ENCODE measurements at places on chromosomes 1 and 21. TPM values are rescaled to one million over a fixed set of nuclear protein-coding genes. Genes with fewer than 3 reads are reported as not detected.

DNA sequence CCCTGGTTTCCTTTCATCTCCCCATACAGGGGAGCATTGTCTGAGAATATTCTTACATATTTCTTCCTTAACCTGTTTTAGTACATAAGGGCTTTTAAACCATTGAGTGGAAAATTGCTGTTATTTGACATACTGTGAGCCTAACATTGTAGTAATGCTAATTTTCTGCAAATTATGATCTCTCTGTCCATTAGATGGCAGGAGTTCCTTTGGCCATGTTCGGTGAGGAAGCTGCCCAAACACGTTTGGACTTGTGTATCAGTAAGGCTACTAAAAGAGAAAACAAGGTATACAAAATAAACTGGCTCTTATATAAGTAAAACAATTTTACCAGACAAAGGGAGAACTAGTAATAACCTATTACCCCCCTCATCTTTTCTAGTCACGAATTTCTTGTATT, 29.2 kb downstream of the CDC7 start:
- peak; percentile 43 for DNase-seq

DNA sequence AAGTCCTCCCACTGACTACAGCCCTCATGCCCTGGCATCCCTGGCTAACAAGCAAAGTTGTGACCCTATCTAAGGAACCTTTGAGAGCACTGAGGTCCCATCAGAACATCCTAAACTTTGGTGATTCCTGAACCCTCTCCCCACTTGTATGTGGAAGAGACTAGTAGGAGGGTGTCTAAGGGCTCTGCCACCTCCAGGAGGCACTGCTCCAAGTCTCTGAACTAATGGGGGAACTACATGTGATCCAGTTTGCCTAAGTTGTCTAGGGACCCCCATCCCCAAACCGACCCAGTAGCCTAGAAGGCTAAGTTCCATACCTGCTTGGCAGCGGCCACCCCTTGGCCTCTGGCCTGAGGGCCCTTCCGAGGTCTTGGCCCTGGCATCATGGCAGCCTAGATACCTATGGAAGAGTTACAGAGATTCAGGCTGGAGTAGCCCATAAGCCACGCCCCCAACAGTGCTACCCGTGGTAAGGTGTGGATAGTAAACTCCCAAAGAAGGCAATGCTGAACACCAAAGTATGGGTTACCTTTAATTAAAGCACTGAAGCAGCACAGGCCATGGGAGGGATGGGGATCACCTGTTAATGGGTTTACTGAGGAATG, 1.7 kb downstream of the CC2D1B start:
- DNase-seq = no peak

DNA sequence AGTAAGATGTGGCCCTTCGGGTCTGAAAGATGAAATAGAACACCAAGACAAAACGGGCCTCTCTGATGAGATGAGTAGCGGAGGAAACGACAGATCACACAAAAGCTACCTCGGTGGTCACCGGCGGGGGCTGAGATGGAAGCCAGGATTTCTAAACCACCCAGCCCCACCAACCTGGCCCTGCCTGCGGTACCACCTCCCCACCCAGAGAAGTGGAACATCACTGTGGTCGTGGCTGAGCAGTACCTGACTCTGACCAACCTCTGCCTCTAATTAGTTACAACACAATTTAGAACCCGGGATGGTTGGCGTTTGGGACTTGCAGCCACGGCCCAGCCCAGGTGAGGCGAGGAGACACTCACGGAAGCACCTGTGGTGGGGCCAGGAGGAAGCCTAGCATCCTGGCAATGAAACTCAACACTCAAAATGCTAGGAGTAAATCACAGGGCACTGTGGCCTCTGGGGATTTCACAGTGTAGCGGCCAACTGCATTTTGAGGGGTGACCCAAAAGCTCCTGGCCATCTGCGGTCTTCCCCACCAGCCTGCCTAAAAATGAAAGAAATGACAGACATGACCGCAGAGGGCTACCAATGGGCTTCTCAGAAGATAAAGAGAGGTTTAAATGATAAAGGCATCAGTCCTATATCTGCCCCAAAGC, 73.4 kb downstream of the ITPKB start:
- no peak for DNase-seq

GRCh38 chr21:35924714-35925301, 135.5 kb downstream of the SETD4 start:
- DNase-seq = peak; percentile 36

- no peak for DNase-seq
Measured at GRCh38 chr21:28485301-28486022, 507.2 kb downstream of the LTN1 start.

DNA sequence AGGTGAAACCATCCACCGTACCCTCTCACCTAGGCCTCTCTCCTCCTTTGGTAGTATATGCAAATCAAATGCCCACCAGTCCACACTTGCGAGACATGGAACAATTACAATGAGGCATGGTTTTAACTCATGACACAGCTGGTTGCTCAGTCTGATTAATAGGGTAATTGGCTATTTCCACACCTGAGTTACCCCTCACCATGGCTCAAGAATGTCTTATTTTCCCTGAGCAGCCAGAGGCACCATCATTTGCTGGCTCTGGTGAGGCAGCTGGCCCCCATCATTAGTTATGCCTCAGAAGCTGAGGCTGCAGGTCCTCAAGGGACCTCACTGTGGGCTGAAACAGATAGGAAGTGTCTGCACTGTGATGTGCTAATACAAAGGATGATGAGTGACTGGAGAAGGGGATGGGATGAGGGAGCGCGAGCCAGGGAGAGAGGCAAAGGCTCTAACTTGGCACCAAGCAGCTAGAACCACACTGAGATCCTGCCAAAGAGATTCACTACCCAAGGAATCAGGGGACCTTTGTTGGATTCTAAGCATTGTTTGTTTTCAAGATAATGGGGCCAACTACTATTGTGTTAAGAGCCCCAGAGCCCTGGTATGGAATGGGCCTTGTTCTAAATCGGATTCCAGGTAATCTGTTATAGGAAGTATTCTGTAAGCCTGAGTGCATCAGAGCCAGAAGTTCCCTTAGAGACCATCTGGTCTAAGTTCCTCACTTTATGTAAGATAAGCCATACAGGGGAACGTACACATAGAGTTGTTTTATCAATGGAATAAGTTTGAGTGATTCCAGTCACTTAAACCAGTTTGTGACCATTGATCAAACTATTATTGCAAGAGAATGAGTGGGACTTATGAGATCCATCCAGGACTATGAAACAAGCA, 80.0 kb upstream of the CNTN2 start:
- DNase-seq = no peak

- peak; percentile 86 for DNase-seq
Measured at GRCh38 chr1:186093437-186093836, 281.6 kb downstream of the TPR start.

DNA sequence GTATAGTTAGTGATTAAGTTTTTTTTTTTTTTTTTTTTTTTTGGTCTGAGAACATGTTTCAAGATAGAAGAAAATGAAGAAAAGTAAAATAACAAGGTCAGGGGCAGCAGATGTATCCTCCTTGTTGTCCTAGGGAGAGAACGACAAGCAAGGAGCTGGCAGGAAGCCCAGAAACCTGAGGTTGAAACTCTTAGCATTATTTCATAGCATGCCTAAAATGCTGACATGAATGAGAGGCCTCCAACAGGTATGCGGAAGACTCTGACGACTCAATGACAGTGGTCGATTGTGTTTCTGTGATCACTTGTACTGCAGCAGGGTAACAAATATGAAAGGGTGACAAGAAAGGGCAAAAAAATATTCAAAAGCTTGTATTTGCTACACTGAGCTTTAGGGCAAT, 415.9 kb downstream of the PLA2G4A start:
- peak; percentile 66 for DNase-seq

The KMO gene
- not detected for total RNA-seq

The SERPINC1 gene
- total RNA-seq = not detected

Measured in endothelial cell of umbilical vein (primary cell).